ENCODE measurements at places on chromosomes 7 and 10. TPM values are rescaled to one million over a fixed set of nuclear protein-coding genes. Genes with fewer than 3 reads are reported as not detected.

- DNase-seq, result no peak
Measured at GRCh38 chr7:68309806-68310205, 1288.5 kb upstream of the AUTS2 start.

GRCh38 chr10:16909961-16910792 lies 93.0 kb upstream of the RSU1 start:
- no peak for DNase-seq

Gene PALD1
- polyA plus RNA-seq, result 15.2 TPM

- no peak for DNase-seq
Measured at GRCh38 chr7:155294511-155294778, 3.2 kb upstream of the INSIG1 start.

Gene CPED1
- polyA plus RNA-seq, result 8.4 TPM

Data from forelimb muscle (tissue), 1 donor.